Activated naive CD4-positive, alpha-beta T cell treated with anti-CD3 and anti-CD28 coated beads, Interleukin-2, amount 50 U/mL, for 16 hours (primary cell): ENCODE measurements at places on chromosomes 3 and 15.

DNA sequence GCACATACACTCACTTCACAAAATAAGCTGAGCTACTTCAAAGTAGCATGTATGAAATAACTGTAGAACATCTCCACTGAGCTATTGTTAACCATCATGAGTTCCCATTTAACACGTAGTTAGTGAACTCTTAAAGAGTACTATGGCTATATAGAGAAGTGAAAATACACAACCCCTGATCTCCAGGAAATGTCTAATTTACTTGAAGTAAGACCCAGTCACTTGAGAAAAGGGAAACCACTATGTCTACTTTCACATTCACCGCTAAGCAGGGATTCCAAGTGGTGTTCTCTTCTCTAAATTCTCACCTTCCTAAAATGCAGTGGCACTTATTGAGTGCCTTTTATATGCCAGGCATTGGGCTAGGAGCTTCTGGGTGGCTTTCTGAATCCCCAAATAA is 35.0 kb upstream of the COLQ start:
- DNase-seq, result no peak

GRCh38 chr15:50315814-50316630 is 39.0 kb downstream of the GABPB1 start:
- no peak for DNase-seq

GRCh38 chr3:52044869-52045619 is 11.3 kb downstream of the DUSP7 start:
- DNase-seq, result no peak

DNA sequence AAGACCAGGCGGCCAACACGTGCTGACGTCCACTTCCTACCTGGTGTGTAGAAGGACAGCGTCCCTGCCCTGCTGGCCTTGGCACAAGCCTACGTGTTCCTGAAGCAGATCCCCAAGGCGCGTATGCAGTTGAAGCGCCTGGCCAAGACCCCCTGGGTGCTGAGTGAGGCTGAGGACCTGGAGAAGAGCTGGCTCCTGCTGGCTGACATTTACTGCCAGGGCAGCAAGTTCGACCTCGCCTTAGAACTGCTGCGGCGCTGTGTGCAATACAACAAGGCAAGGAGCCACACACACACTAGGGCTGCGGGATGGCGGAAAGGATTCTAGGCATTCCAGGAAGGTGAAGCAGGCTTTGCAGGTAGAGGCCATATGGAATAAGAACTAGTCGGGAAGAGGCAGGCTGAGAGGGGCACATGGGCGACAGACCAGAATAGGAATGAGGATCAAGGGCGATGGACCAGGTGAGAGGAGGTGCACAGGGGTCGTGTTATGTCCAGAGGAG is 15.9 kb downstream of the CSRNP1 start:
- DNase-seq, result no peak

GRCh38 chr15:72902245-72902918 is 118.8 kb upstream of the ADPGK start:
- DNase-seq, result no peak

DNA sequence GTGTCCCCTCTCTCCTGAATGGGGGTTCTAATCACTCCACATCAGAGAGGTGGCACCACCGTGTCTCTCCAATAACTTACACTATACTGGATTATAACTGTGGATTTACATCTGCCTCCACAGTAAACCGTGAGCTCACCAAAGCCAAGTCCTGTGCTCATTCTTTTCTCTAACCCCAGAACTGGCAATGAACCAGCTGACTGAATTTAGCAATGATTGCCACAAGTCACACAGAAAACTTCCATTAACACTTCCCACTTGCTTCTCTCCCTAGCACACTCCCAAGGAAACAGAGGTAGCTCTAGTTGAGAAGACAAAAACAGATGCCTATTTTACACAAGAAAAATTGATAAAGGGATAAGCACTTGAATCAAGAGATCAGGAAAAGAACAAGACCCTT is 361.3 kb downstream of the ULK4 start:
- no peak for DNase-seq

DNA sequence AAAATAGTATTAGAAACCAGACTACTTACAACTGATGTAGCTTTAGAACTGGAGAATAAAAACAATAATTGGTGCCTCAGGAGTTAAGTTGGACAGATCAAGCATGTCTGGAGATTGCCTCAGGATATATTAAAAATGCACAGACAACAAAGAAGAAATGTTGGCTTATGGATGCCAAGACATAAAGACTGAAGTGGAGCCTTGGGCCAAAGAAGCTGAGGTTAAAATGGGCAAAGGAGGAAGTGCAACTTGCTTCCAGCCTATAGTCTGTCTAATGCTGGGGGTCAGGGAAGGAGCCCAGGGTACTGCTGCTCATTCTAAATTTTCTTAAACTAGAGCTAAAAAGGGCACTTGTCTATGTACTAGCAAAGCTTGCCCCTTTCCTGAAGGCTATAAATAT is 77.5 kb downstream of the ESYT3 start:
- DNase-seq, result no peak

- no peak for DNase-seq
Observed at GRCh38 chr3:10495003-10495402, 10.4 kb downstream of the ATP2B2 start.

DNA sequence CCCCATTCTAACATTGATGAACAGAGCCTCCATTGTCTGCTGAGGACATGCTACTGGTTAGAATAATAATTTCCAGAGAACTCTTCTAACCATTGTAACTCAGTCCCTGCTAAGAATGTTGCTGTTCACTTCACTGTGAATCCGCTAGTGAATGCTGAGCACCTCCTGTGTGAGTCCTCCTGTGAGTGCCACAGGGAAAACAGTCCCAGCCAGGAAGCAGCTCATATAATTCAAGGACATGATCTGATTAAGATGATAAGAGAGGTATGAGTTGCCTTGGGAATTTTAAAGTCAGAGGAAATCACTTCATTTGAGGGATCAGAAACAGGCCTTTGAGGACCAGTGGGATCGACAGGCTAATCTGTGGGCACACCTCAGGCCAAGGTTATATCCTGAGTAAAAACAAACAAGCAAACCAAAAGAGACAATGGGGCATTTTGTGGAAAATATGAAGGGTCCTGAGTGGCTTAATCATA is 33.9 kb upstream of the GPR160 start:
- no peak for DNase-seq

DNA sequence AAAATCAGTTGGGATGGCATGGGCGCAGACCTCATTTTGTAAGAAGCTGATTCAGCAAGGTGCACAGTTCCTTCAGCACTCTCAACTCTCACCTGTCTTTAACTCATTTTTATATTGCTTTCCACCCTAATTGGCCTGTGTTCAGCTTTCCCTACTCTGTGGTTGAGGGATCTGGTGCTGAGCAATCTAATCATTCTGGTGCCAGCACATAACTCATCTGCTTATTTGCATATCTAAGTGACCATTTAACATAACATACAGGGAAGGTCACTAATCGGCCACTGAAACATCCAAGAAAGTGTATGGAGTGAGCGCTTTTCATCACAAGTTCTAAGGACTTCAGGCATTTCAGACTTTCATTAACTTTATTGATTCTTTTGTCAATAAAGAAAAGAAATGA is 303.4 kb upstream of the ROPN1 start:
- no peak for DNase-seq

GRCh38 chr3:170809007-170809974 is 60.7 kb downstream of the RPL22L1 start:
- DNase-seq, result no peak

GRCh38 chr15:77710206-77710605 is 77.5 kb upstream of the LINGO1 start:
- no peak for DNase-seq

- DNase-seq, result no peak
Observed at GRCh38 chr15:71050461-71050860, 64.8 kb upstream of the THSD4 start.

DNA sequence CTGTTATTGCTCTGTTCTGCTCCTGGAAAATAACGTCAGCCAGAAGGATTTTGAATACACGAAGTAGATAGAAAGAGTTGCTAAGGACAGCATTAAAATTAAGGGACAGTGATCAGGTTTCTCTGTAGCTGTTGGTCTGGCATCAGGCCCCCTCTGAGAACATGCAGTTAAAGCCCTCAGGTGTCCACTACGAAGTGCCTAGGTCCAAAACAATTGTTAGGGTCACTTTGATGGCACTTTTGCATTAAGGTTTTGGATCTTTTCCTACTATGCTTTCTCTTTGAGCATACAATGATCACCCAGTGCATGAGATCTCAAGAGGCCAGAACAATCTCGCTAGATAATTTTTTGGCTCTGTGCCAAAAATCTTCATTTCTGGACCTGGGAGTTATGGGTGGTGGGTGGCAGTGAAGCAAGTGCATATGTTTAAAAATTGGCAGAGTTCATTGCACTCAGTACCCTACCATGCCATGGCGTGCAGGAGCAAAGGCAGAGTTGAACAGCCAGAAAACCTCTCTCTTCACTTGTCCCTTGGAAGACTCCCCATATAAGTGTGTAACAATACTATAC is 797.6 kb downstream of the ROBO2 start:
- DNase-seq, result no peak

GRCh38 chr15:77483425-77484140 is 62.9 kb downstream of the HMG20A start:
- no peak for DNase-seq

DNA sequence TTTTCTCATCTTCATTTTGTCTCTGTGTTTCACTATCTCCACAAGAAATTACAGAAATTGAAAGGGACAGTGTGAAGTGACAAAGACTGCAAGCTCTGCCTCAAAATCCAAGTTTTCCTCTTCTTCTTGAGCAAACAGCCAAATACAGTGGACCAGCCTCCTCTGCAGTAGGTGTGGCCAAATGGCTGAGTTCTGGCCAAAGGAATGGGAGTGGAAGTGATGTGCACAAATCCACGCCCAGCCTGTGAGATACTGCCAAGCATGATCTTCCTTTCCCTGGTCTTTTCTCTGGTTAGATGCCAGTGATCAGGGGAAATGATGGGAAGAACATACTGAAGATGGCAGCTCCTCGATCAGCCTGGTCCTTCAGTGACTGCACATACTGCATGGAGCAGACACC is 111.0 kb upstream of the CPNE4 start:
- DNase-seq, result no peak

DNA sequence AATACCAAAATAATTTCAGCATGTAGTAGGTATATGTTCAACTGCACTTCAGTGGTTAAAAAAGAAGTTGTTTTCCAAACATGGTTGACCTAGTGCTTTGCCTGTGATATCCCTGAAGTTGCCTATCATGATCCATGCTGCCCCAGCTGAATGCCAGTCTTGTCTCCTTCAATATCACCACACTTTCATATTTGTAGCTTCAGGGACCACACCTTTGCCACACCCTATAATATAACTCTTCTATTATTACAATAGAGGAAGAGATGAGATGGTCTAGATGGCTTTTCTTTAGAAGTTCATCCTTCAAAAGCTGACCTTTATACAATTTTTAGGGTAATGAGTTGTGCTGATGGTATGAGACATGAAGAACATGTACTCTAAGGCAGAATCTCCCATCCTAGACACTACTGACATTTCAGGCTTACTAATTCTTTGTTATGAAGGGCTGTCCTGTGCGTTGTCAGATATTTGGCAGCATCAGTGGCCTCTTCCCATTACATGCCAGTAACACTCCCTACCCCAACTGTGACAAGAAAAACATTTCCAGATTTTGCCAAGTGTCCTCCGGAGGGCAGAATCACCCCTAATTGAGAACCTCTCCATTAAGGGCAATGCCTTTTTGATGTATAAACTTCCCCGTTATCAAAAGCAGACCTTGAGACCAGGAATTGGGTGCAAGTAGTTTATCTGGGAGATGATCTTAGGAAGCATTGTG is 76.2 kb upstream of the PLCL2 start:
- no peak for DNase-seq

- no peak for DNase-seq
Observed at GRCh38 chr3:100079328-100079727, 35.0 kb downstream of the FILIP1L start.

GRCh38 chr3:156769721-156770654 is 56.2 kb upstream of the LEKR1 start:
- DNase-seq, result no peak

DNA sequence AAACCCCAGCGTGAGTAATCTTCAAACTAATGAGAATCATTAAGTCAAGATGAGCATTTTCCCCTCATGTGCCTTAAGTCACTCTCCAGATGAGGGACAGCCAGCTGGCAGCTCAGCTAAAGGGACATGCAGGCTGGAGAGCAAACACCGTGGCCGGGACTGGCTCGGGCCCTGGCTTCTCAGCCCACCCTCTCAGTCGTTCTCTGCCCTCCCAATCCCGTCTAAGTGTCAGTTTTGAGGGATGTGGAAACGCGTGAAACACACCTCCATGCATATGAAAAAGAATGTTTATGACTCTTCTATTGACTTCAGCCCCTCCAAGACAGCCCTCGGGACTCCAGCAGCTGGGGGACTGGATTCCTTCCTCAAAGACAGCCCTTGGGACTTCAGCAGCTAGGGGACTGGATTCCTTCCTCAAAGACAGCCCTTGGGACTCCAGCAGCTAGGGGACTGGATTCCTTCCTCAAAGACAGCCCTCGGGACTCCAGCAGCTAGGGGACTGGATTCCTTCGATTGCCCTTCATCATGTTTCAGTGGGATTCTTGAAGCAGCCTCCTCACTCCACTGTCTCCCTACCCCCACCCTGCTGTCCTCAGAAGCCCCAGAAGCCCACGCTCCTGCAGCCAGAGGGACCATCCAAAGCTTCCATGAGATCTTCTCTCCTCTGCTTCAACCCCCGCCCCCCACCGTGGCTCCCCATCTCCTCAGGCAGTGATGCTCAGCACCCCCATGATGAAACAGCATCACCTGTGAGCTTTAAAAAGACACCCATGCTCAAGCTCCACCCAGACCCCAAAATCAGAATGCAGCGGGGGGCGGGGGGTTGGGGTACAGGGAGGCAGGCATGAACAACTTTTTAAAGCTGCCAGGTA is 228.9 kb downstream of the XXYLT1 start:
- no peak for DNase-seq

GRCh38 chr3:151445273-151446001 is 15.4 kb downstream of the IGSF10 start:
- no peak for DNase-seq

GRCh38 chr15:70450142-70450443 is 313.3 kb downstream of the UACA start:
- DNase-seq, result no peak

GRCh38 chr15:78244893-78245292 is 10.5 kb upstream of the ACSBG1 start:
- DNase-seq, result no peak

DNA sequence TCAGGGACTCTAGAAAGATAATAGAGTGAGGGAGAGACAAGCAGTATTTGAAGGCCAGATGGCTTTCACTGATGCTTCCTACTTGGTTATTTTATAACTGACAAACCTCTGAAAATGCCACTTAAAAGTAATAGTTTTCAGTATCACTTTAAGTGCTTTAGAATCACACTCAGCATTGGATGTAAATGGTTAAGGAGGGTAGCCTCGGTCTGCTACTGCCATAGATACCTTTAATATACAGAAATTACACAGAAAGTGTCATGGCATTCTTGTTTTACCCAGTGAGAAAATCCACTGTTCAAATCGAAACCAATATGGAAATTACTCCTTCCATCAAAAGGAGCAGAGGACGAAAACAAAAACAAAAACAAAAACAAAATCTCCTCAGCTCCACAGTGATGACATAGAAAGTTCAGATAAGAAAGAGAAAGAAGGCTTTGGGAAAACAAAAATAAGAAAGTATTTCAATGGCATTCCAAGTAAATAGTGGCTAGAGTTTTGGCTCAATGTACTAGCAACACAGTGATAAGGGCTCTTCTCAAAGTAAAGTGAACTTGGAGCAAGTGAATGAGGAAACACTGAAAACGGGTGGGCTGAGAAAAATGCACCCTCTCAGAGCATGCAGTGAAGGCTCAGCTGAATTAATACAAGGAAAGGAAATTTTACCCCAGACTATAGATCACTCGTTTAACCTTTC is 43.2 kb upstream of the CD47 start:
- no peak for DNase-seq

GRCh38 chr3:176951144-176951543 is 246.1 kb downstream of the TBL1XR1 start:
- DNase-seq, result no peak
